Stimulated activated naive CD4-positive, alpha-beta T cell treated with Interleukin-2 at 50 U/mL for 16 hours (primary cell): ENCODE measurements at places on chromosomes 5 and 9.

DNA sequence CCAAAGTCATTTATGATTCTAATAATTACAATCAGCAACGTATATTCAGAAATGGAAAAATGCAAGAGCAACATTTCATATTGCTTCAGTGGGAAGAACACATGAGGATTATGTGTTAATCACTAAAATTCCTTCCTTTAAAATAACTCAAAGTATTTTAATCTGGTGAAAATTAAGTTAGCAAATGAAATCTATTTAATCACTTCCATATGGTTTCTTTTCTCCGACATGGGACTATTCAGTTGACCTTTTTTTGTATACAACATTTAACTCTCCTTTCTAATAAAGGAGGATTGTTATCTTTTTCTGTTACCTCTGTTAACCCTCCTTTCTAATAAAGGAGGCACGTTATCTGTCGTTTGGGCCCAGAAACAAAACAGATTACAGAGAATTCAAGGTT, 59.9 kb downstream of the HOMER1 start:
- DNase-seq, result no peak

GRCh38 chr5:123813264-123813663, 301.3 kb downstream of the CSNK1G3 start:
- DNase-seq, result no peak

DNA sequence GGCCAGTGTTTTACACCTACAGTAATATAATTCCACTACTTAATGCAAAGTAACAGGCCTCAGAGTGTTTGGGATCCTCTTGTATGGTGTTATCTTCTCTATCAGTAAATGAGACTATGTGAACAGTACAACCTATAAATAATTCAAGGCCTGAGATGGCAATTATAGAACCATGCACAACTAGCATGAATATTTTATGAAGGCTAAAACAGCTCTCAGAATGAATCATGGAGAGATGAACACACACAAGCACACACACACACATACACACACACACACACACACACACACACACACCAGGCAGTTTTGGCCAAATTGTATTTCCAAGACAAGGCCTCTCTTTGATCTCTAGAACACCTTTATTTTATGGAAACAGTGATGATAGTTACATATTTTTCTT, 224.9 kb downstream of the EBF1 start:
- no peak for DNase-seq

- DNase-seq, result no peak
Measured at GRCh38 chr9:86829496-86830046, 117.7 kb downstream of the GAS1 start.

DNA sequence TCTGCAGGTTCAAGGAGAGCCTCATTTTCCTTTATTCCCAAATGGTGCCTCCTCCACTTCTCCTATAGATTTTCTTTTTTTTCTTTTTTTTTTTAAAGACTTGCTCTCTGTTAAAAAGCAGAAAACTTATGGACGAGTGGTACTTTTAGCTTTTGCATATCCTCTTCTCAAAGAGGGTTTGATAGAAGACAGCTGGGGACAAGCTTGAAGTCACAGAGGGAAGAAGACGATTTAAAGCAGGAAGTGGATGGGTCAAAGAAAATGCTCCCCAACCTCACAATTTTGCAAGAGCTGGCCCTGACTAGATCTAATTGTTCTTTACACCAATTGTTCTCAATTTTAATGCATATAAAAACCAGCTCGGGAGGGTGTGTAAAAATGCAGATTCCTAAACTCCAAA, 48.9 kb downstream of the APBA1 start:
- DNase-seq, result no peak

GRCh38 chr9:3468421-3469205, 57.2 kb downstream of the RFX3 start:
- DNase-seq, result no peak

DNA sequence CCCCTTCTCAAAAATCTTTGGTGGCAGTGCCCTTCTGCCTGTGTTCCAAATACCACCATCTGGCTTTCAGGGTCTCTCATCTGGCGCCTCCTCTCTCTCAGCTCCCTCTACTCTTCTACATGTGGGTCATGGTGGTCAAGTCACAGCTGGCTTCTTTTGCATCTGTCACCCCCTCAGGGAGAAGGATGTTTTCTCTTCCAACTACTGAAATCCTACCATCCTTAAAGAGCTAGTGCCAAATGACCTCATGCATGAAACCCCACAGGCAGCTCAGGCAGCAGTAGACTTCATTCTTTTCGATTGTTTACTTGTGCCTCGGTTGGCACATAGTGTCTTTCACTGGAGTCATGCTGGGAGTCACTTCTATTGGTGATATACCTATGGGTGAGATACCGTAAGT, 219.2 kb downstream of the DCP2 start:
- DNase-seq, result no peak

GRCh38 chr5:65742565-65743231, 20.7 kb downstream of the NLN start:
- DNase-seq, result no peak

- DNase-seq, result no peak
Measured at GRCh38 chr9:28001096-28001495, 427.8 kb upstream of the C9orf72 start.

- DNase-seq, result no peak
Measured at GRCh38 chr5:137515238-137515637, 16.1 kb upstream of the SPOCK1 start.

DNA sequence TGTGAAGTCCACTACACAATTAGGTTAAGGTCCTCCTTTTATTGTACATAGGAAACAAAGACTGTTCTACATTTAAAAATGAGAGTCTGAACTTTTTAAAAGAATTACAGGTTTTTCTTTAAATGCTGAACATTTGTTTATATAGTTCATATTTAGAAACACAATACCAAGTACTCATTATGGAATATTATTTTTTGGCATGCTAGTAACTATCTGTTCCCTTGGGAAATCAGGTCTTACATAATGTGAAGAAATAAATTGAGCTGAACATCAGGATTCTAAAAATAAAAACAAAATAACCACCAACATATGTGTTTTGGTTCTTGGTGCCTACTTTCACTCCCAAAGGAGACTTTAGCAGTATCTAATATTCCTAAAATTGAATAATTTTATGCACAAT, 230.5 kb upstream of the IZUMO3 start:
- DNase-seq, result no peak

- DNase-seq, result no peak
Measured at GRCh38 chr5:6302684-6303083, 75.7 kb downstream of the MED10 start.

DNA sequence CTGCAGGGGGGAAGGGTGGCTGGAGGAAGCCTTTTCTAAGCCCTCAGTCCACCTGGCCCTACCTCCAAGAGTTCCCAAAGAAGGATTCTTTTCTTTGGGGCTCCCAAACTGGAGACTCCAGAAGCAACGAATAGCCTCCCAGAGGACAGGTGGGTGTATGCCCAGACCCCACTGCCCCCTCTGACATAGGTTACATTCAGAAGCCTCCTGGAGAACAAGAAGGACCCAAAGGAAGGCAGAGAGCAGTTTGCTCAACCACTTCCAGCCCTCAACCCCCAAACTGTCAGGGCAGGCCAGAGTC, 10.3 kb downstream of the HK3 start:
- DNase-seq, result no peak

GRCh38 chr9:137218754-137219271, 3.2 kb downstream of the RNF208 start:
- DNase-seq, result no peak

DNA sequence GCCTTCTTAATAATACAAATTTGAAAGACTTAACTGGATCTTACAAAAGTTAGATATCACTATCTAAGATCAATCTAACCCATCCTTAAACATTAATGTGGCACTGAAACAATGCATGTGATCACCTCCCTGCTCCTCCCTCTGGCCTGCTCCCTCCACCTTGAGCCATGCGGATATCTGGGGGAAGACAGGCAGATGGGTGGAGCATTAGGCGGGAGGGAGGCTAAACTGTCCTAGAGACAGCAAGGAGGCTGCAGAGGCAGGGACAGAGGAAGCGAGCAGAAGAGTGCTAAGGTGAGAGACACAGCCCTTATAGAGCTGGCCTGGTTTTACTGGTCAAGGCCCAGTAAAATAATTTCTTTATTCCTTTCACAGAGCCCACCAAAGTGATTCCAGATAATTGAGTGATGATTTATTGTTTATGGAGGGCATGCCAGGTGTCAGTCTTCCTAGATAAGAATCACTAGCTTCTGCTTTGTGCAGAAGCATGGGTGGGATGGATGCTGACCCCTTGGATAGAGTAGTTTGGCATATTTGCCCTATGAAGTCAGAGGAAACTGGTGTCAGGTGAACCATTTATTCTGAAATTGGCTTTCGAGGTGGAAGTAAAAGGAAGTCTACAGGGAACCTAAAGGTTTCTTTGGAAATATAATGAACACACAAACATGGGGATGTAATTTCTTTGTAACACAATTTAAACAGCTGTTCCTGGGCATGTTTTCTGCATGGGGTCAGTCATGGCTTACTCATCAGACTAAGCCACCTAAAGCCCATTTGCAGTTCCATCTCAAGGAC, 188.3 kb downstream of the GNAQ start:
- no peak for DNase-seq

DNA sequence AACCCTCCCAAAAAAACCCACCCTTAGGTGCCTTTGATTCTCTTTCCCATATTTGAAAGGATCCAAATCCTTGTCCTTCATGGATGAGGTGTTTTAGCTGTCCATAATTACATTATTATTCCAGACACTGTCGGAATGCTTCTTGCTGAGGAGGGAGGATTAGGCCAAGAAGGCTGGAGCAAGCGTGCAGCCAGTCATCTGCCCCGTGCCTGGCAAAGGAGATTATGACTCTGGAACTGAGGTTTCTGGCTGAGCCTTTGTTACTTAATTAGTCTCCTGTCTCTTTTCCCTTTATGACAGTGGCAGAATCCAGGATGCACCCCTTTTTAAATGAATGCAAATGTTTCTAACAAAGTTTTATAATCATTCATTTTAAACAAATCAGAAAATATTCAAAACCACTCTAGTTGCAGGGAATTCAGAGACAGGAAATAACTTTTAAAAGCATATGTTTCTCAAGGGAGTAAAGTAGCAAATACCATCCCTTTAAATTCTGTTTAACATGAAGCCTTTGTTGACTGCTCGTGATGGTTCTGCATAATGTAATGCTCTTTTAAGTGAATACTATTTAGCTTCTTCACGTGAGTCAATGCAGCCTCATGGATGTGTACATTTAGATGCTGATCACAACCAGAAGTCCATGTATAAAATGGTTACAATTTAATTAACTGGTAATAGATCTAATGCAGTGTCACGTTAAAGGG, 69.8 kb downstream of the GALNT10 start:
- no peak for DNase-seq

DNA sequence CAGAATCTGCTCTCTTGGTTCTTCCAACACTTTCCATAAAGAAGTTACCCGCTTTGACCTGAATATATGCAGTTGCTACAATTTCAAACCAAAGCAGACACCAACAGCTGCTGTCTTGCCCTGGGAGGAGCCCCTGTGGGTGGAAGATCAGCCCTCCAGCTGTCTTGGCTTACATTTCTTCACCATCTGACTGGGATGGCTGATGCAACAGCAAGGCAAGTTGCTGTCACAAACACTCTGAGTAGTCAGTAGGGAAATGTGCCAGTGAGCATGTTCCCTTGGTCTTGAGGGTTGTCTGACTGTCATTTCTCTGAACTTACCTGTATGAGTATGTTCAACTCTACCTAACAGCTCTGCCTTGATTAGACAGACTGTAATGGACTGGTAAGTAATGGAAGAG, 152.9 kb downstream of the SGCD start:
- no peak for DNase-seq

- DNase-seq, result no peak
Measured at GRCh38 chr9:37371565-37372464, 50.7 kb upstream of the GRHPR start.

GRCh38 chr5:143685246-143685815, 126.6 kb upstream of the HMHB1 start:
- DNase-seq, result no peak
